ENCODE measurements at places on chromosomes 4 and X. TPM values are rescaled to one million over a fixed set of nuclear protein-coding genes. Genes with fewer than 3 reads are reported as not detected.

MAMLD1 gene
- 11.2 TPM for total RNA-seq

LANCL3 gene
- 0.35 TPM for total RNA-seq

KCND1 gene
- 1.3 TPM for total RNA-seq

RPS3A gene
- 1,312 TPM for total RNA-seq

PCDH11X gene
- not detected for total RNA-seq

CDS1 gene
- total RNA-seq, result 0.29 TPM

DMRTC1B gene
- total RNA-seq, result not detected

SLC10A6 gene
- total RNA-seq, result 5.2 TPM

C1QTNF7 gene
- 1.8 TPM for total RNA-seq

Data from mesenteric fat pad (tissue), 1 donor.